ENCODE measurements at places on chromosomes 12 and 14. TPM values are rescaled to one million over a fixed set of nuclear protein-coding genes. Genes with fewer than 3 reads are reported as not detected.

Gene AICDA
- not detected for total RNA-seq

Gene RTRAF
- total RNA-seq: 44.8 TPM

Gene MDGA2
- total RNA-seq: 84.4 TPM

Gene NID2
- total RNA-seq: 13.6 TPM

Gene AMIGO2
- 19.6 TPM for total RNA-seq

Gene CRACR2A
- total RNA-seq: 0.92 TPM

Gene MORN3
- 3.9 TPM for total RNA-seq

Gene KRT78
- not detected for total RNA-seq

Gene KRT85
- total RNA-seq: not detected

Gene SRRM4
- 11.5 TPM for total RNA-seq

Gene KLRG1
- 9.0 TPM for total RNA-seq

Gene GPR33
- total RNA-seq: not detected

Gene FLRT2
- total RNA-seq: 46.6 TPM

Gene TAS2R20
- 10.4 TPM for total RNA-seq

Gene MAP3K12
- total RNA-seq: 32.5 TPM

Gene EIF4B
- 601 TPM for total RNA-seq

Gene KERA
- total RNA-seq: 0.23 TPM

Gene PLD4
- total RNA-seq: 9.0 TPM

Gene CFL2
- 61.8 TPM for total RNA-seq

Gene BLTP3B
- total RNA-seq: 103 TPM

Gene CDCA4
- total RNA-seq: 10.8 TPM

Gene SPRYD3
- total RNA-seq: 39.2 TPM

Gene ANKRD33
- total RNA-seq: not detected

Gene INSM2
- 2.3 TPM for total RNA-seq

Gene TPPP2
- total RNA-seq: not detected

Gene STAB2
- total RNA-seq: under 0.01 TPM

Gene FITM1
- not detected for total RNA-seq

Gene BCL2L2
- total RNA-seq: 21.9 TPM

Gene LPAR5
- 1.2 TPM for total RNA-seq

Gene KCNC2
- 41.5 TPM for total RNA-seq

Gene LRRC43
- 6.5 TPM for total RNA-seq

Gene RNF212B
- total RNA-seq: not detected

Gene PELI2
- 16.4 TPM for total RNA-seq

Gene PKP2
- 6.9 TPM for total RNA-seq

Gene ETFBKMT
- 4.4 TPM for total RNA-seq

Gene ACSM4
- not detected for total RNA-seq

Gene COL2A1
- 2.5 TPM for total RNA-seq

Gene CPNE6
- total RNA-seq: 16.8 TPM

Gene PLEKHH1
- total RNA-seq: 11.3 TPM

Gene HOXC9
- total RNA-seq: not detected

Gene MYF5
- not detected for total RNA-seq

Gene PPP1R1A
- 31.8 TPM for total RNA-seq

Gene CHGA
- 59.1 TPM for total RNA-seq

Gene KRT77
- not detected for total RNA-seq

Gene SYT1
- 235 TPM for total RNA-seq

Gene CLEC4C
- not detected for total RNA-seq

Gene PROX2
- not detected for total RNA-seq

Gene OS9
- total RNA-seq: 131 TPM

Gene DCAF5
- total RNA-seq: 33.7 TPM
